Liver (tissue), 10 donors: ENCODE measurements at places on chromosomes 1 and 21. TPM values are rescaled to one million over a fixed set of nuclear protein-coding genes. Genes with fewer than 3 reads are reported as not detected.

Gene KIRREL1
- 6.0 TPM for total RNA-seq

Gene SYT11
- 1.2 TPM for total RNA-seq

Gene PTPN22
- 1.9 TPM for total RNA-seq

Gene C1QC
- total RNA-seq, result 151 TPM

Gene S100A5
- not detected for total RNA-seq
